Mucosa of gallbladder (tissue), 1 donor: ENCODE measurements at places on chromosomes 3 and 15. TPM values are rescaled to one million over a fixed set of nuclear protein-coding genes. Genes with fewer than 3 reads are reported as not detected.

DNA sequence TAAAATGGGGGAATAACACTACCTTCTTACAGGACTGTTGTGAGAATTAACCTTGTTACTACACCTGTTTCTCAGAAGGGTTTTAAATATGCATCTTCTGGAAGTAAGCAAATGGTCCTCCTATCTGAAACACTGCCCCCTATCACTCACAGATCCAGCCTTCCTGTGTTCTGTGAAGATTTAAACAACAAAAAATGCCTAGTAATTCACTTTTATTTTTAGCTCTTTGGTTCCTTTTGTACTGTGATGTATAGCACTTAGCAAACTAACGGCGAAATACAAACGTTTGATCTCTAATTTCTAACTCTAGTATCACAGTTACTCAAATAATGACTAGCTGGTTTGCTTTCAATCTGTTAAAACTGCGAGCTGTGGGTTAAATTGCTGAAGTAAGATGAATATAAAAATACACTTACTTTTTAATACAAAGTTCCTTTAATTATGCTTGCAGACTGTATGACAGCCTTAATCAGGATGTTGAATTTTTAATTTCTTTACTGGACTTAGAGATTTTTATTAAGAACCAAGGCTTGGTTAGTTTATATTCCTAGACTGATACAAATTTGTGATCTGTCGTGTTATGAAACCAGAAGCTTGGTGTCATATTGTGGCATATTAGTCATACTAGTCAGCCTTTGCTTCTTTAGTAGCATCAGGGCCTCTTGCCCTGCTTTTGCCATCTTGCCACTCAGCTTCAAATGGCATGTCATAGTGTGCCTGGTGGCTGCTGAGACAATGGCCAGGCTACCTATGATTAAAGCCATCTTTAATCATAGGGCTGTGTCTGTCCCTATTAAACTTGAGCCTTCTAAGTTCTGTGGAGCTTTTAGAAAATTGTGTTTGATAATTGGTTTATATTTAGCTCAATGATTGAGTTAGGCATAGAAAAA, 9.2 kb downstream of the EIF3J start:
- DNase-seq: no peak

DNA sequence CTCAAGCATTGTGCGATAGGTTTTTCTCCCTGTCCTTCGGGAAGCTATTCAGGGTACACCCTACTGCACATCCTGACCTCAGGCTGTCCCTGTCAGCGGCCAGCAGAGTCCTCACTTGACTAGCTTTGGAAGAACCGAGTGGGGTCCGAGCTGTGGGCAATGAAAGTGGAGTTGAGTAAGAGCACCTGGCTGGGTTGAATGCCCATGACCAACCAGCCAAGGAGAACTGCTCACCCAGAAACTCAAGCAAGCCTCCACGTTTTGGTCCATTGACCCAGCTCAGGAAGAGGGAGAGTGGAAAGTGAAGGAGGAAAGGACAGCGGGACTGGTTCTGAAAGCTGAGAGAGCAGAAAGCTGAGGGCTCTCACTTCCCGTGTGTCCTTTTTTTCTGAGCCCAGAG, 36.0 kb upstream of the HDGFL3 start:
- DNase-seq: no peak

DNA sequence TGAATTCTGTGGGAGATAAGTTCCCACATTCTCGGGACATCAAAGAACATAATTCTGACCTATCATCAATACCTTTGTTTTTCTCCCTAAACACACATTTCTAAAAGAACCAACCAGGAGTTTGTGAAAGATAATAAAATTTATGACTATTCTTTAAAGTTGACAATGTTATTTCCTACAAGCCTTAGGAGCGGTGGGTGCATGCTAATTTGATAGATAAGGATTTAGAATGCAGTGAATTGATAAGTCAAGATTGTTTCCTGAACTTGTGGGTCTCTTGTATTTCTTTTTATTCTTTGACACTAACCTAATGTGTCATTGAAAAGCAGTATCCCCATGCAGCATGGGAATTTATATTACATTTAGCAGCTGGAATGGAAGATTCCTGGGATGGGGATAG, 10.3 kb upstream of the UBE2E2 start:
- no peak for DNase-seq

MAGI1 gene
- 87.4 TPM for total RNA-seq

DNA sequence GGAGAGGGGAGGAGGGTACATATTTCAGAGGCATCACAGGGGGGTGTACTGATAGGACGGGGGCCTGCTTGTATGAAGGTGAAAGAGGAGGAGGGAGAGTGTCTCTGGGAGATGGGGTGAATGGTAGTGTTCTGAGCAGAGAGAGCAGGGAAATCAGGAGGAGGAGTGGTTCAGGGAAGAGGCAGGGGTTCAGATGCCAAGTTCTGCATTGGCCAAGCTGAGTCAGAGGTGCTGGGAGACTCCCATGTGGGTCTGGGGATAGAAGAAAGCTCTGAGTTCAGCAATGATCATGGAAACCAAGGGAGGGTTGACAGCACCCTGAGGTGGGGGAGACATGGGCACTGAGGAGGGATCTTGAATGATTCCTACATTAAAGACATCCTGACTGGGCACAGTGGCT, 3.0 kb downstream of the CYP8B1 start:
- no peak for DNase-seq

DNA sequence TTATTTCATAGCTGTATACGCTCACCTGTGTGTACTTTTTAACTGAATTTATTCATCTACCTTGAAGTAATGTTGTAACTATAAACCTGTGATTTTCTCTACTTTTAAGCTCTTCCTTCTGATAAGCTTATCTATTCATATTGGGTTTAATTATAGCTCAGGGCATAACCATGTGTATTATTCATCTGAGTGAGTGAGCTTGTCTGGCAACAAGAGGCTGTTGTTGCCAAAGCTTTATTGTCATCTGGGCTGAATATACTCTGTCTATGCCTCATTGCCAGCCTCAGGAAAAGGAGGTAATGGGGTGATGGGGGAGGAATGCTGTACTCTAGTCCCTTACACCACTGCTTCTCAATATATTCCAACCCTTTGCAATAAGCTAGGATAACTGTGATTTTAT, 292.4 kb downstream of the UBE2E2 start:
- DNase-seq: no peak

GRCh38 chr15:51736069-51736468, 1.4 kb downstream of the LYSMD2 start:
- no peak for DNase-seq

ATP8B4 gene
- total RNA-seq: 15.8 TPM

SCN5A gene
- total RNA-seq: 0.20 TPM

DNA sequence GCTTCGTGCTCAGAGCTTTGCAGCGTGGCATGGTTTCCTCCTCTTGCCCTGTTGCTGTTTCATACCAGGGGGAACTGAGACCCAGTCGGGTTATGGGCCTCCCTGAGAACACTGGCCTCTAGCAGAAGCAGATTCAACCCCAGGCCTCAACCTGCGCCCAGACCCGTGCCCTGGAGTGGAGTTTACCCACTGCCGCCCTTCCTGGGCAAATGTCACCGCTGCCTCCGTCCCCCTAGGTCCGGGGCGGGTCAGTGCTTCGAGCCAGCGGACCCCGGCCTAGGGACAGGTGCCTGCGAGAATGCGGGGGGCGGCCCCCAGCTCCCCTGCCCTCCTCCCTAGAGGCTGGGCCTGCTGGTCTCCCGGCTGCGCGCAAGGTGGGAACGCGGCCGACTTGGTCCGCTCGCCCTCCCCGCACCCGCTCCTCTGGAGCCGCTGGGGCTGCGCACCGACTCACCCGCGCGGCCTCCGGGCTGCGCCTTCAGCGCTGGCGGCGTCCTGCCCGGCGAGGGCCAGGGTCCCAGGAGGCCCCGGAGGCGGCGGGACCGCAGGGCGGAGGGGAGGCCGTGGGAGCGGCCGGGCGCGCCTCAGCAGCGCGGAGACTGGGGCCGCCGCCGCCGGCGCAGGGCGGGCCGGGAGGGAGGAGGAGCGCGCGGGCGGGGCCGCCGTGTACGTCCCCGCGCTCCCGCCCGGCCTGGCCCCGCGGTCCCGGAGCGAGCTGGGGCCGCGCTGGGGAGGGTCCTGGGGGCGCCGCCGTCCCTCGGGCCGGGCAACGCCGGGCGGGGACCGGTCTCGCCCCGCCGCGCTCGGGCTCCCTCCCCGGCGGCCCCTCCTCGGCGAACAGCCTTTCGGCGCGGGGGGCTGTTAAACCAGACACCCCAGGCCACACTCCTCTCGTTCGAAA, at the start of gene PIGZ:
PIGZ (minus strand) TSS at position 601 of the 901 bp plus-strand sequence. CDS start 16,802 bp downstream, outside the sequence.
- DNase-seq: no peak

PLIN1 gene
- 0.89 TPM for total RNA-seq

DNA sequence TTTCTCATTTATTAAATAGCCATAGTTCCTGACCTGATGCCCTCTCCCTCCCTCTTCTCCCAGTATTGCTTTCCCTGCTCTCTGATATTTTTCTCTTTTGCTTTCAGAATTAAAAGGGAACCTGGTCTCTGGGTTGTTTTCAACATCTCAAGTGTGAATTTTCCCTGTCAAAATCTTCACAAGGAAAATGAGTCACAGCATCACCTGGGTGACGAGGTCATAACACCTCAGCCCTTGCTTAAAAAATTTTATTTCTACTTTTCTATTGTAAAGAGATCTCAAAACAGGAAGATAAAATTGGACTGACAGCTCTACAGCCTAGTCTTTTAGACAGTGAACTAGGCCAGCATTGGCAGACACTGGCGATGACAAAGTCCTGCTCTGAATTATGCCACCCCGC, 40.1 kb downstream of the GAP43 start:
- no peak for DNase-seq

ARNT2 gene
- 6.6 TPM for total RNA-seq

GRCh38 chr15:29140475-29141307, 128.9 kb downstream of the NSMCE3 start:
- DNase-seq: no peak

DNA sequence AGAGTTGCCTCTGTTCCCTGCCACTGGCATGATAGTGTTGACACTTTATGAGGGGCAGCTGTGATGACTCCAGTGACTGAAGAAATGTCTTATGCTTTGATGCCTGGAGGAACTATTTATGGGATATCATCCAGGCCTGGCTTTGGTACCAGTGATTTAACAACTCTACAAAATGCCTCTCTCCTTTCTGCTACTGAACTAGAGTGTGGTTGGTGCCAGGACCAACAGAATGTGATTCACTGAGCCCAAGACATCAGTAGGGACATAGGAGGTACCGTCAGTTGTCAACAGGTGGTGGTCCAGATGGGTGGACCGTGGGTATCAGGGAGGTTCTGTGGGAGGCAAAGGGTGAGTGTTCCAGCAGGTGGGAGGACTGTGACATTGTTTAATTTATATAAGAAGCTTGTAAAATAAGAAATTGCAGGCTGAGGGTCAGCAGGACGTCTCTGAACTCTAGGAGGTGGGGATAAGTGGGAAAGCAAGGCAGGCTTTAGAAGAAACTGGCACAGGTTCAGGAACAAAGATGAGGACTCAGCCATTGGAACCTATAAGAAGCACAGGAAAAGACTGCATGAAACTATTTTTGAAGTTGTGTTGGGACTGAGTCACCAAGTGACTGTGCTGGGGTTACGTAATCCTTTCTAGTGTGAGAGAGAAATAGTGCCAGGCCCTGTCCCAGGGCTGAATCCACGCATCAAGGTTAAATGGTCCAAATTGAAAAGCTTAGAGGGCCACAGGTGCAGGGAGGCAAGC, 28.5 kb upstream of the SLC7A14 start:
- peak; percentile 15 for DNase-seq

C2CD4B gene
- total RNA-seq: 23.8 TPM

- DNase-seq: no peak
These were observed 389.7 kb upstream of the ROBO1 start for GRCh38 chr3:80157546-80157945.

JMJD7 gene
- 21.0 TPM for total RNA-seq

GRCh38 chr3:49004352-49005302, 2.6 kb upstream of the WDR6 start:
- DNase-seq: no peak

- DNase-seq: no peak
These were observed 57.8 kb downstream of the IMPG2 start for GRCh38 chr3:101262393-101263240.

GRCh38 chr15:81170511-81170910, 26.2 kb upstream of the IL16 start:
- no peak for DNase-seq

- no peak for DNase-seq
These were observed 73.4 kb downstream of the RFTN1 start for GRCh38 chr3:16439848-16440708.

PLA2G4B gene
- 20.7 TPM for total RNA-seq

ITPKA gene
- total RNA-seq: 3.2 TPM

DNA sequence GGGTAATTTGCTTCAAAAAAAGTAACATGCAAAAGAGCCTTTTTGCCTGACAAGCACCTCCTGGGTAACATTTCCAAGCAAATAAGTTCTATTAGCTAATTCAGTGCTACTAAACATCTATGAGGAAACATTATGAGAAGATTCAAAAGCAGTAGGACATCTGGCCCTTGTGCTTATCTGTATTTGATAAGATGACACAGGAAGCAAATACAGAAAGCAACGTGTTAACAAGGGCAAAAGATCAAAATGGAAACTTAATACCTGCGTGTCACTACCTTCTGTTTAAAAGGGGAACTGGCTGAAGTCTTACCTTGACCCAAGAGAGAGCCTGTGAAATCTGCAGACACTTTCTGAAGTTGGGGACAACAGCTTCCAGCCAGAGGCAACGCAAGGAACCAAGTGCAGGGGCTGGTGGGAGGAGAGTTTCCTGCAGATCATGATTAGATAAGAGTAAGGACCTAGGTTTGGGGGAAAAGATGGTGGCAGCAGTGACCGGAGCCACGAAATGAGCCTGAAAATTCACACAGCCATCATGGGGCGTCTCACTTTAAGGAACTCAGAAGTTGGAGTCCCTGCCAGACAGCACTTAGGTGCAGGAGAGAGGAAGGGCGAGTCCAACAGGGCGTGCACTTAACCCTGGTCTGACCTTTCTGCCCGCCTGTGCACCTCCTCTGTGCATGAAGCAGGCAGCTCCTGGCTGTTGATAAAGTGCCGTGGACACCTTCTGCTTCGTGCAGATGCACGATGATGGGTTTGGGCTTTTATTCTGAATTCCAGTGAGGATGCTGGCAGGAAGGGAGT, 153.6 kb upstream of the BHLHE40 start:
- DNase-seq: no peak

DNA sequence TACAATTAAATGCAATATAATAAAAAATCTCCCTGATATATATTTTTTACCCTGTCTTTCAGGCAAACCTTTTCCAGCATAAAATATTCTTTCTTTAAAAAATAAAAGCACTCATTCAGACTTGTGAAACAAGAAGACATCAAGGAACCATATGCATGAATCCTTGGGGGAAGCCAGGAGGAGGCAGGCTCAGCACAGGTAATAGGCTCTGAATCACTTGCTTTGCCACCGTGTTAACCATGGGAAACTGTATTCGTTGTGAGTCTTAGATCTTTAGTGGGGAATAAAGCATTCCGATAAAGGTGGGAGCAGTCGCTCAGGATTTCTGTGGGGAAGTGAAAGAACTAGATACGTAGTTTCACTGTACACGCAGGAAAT, 42.4 kb downstream of the FBN1 start:
- DNase-seq: no peak

- DNase-seq: no peak
These were observed 231.0 kb upstream of the ST8SIA2 start for GRCh38 chr15:92162657-92163056.

DGKG gene
- 7.3 TPM for total RNA-seq

LSAMP gene
- total RNA-seq: 11.4 TPM
